ENCODE measurements at places on chromosomes 6 and 20.

- DNase-seq, result no peak
These were observed 138.4 kb upstream of the FOXA2 start for GRCh38 chr20:22722811-22723210.

DNA sequence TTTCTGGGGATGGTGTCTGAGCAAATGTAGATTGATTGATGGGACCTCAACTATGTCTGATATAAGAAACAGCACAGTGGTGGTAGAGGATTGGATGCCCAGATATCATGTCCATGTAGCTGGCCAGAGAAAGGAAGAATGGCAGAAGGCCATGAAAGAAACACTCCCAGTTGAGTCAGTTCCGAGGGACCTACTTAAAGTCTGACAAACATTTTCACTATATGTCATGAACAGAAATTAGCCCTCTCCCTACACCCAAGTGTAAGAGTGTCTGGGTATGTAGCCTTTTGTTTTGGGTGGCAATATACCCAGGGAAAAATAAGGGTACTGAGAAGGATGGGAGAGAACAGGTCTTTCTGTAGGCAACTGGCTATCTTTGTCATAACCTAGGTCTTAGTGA, 434.2 kb downstream of the BCKDHB start:
- DNase-seq, result no peak

DNA sequence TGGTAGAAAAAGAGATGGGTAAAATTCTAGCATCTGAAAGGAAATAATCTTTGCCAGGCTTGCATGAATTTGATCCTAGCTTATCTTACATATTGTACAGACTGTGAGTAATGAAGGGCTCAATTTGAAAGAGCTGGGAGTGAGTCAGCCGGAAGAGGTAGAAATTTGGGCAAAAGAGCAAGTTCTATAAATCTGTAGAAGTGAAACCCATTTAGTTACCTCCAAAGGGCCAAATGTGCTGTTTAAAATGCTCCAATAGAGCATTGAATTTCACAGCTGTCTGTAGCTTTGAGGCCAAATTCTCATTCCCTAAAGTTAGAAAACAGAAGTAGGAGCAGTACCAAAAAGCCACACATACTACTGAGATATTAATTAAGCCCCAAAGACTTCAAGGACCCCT, 466.1 kb downstream of the BTBD3 start:
- no peak for DNase-seq

DNA sequence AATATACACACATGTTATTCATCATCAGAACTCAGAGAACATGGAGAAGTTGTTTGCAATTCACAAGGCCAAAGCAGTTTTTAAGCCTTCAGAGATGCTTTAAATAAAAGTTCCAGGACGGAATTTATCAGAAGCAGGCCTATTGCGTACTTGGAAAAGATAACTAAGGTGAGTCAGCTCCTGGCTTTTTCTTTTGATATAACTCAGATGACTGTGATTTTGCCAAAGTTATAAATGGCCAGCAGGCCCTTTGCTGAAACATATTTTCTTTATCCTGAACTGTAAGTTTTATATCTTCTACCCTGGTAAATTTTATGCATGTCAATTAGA, 55.0 kb upstream of the PLCB1 start:
- no peak for DNase-seq

DNA sequence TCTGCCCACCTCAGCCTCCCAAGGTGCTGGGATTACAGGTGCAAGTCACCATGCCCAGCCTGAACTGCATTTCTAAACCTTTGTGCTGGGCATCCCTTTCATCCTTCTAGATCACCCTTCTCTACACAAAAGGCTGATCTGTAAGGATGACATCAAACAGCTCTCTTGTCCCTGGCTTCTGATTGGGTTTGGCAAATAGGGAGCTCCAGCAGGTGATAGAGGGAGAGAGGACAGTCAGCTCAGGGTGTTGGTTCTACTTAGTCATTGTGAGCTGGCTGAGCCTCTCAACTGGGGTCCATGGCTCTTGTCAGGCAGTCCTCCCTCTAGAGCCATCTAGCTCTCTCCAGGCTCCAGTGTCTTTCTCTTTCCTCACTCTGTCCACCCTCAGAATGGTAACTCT, 237.6 kb upstream of the JARID2 start:
- no peak for DNase-seq

DNA sequence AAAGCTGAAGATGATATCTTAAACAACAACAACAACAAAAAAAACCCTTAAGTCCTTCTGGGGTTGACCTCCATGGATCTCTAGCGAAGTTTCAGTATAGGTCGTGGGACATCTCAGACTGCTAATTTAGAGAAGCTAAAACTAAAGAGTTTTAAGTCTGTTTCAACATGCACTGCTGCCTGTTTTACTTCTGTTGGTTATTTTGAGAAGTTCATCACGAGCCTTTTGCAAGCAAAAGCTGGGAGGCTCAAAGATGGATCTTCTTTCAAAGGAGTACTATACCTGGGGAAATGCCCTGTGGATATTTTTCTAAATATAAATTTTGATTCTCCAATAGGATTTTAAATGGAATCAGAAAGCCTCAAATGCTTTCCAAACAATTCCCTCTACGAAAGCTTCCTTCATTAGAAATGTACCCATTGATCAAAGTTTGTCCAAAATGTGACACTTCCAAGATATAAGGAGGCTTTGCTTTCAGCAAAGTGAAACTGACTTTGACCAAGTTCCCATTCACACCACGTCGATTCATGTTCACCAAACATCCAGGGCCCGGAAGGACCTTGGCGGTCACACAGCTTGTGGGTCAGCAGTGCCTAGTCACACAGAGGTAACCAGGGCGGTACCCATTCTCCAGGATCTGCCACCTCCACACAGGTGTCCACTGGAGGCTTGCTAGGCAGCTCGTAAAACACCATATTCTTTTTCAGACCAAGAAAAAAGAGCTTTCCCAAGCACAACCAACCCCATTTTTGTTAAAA, 94.7 kb upstream of the QKI start:
- no peak for DNase-seq

DNA sequence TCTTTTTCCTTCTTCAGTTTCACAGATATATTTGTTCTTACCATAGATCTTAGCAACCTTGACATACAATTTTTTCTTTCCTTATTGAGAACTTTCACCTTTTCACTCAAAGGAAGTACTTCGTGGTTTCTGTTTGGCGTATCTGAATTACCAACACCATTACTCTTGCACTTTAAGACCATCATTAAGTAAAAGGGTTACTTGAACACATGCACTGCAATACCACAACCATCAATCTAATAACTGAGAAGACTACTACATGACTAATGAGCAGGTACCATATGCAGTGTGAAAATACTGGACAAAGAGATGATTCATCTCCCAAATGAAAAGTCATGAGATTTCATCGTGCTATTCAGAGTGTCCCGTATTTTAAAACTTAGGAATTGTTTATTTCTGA, 21.7 kb upstream of the SENP6 start:
- no peak for DNase-seq

- DNase-seq, result peak; percentile 79
These were observed 1.5 kb downstream of the COL12A1 start for GRCh38 chr6:75204217-75204958.
